SK-N-MC (cell line): ENCODE measurements at places on chromosomes 4 and X.

DNA sequence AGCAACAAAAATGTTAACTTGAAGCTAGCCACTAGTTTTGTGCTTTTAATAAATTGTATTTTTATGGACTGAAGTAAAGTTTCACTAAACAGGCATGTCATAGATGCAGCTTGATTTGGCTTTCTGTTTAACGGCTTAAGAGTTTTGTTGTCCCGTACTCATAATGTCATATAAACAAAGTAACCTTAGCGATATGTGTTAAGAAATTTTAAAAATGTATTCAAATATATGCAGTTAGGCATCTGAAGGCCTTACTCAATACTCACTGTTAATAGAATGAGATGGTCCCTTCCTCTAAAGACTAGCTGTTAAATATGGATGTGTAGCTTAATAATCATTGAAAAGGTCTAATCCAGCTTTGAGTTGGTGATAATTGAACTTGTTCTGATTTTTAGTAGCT is 1.0 kb upstream of the SCLT1 start:
- DNase-seq, result no peak

DNA sequence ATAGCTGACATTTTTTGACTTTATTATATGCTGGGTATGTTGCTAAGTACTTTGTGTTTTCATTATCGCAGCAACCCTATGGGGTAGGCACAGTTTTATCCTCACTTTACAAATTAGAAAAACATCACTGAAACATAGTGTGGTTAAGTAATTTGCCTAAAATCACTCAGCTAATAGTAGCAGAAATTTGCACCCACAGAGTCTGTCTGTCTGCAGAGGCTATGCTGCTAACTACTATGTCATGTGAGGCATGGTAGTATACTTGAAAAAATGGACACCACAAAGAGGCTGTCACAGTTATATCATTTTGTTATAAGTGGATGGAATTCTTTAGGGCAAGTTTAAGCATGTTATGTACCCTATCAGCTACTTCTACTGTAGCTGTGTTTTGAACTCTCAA is 69.0 kb downstream of the STAG2 start:
- DNase-seq, result no peak

GRCh38 chr4:67091673-67092072 is 453.6 kb downstream of the CENPC start:
- no peak for DNase-seq

DNA sequence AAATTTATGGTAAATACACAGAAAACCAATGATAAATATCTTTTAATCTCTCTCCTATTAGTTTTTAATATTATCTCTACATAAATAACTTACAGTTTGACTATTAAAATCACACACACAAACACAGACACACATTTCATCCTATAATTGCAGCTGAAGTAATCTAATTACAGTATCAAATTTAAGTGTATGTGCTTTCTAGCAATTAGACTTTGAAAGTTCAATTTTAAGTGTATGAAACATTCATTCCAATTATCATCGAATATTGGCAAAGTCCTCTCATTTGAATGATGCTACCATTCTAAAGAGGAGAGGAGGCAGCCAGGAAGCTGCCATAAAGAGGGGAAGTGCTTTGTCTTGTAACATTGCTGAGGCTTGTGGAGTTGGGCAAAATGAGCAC is 221.2 kb upstream of the PABPC4L start:
- DNase-seq, result no peak

GRCh38 chr4:40363382-40363920 is 28.3 kb downstream of the CHRNA9 start:
- DNase-seq, result no peak

DNA sequence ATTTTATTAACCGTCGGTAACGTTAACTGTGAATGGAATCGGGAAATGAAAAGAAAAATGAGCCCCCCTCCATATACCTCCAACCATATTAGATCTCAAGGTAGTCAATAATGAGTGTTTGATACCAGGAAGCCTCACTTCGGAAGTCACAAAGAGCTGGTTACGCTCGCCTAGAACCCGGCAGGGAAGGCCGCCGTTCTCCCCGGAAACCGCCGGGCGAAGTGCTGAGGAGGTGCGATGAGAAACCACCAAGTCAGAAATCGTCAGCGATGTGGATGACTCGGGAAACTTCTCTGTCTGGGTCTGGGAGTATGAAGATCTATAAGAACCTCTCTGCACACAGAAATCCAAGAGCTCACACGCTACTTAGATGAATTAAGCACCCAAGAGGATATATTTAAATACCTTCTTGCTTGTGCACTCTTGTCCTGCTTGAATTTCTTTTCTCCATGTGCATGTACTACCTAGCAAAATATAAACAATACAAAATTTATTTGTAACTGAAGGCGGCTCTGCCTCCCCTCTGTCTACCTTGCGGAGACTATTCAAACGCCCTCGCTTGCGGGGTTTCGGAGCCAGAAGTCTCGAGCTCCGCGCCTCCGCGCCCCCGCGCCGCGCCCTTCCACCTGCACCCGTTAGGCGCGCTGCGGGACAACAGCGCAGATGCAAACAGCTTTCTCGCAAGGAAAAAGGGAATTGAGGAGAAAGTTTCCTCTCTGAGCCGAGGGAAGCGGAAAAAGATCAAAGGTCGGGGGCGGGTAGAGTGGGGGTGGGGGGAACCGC is 17.8 kb downstream of the NKX6-1 start:
- DNase-seq, result no peak

- DNase-seq, result no peak
Observed at GRCh38 chrX:8803326-8803725, 2.1 kb upstream of the FAM9A start.

DNA sequence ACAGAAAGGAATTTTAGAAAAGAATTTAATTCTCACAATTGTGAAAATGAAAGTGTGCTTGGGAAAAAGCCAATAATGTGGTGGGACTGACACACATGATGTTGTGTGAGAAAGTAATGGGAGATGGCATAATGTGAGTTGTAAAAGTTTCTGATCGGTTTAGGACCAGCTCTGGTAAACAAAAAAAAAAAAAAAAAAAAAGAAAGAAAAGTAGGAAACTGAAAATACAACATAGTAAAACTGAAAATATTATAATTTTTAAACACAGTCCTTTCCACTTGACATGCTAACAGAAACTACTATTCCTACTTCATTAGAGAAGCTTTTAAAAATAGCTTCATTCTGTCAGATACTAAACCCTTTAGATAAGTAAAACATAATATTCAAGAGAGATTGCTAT is 28.2 kb downstream of the RAP1GDS1 start:
- no peak for DNase-seq

DNA sequence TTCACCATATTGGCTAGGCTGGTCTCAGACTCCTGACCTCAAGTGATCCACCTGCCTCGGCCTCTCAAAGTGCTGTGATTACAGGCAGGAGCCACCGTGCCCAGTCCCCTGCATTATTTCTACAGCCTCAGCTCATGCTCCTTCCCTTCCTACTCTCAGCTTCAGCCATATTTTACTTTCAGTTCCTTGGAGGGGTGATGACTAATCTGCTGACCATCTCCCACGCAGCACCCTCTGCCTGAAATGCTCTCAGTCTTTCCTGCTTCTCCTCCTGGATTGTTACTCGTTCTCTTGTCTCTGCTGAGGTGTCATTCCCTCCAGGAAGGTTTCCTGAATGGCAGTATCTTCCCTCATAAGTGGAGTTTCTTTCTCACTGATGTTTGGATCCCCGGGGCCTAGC is 63.3 kb downstream of the MOSPD2 start:
- DNase-seq, result no peak

DNA sequence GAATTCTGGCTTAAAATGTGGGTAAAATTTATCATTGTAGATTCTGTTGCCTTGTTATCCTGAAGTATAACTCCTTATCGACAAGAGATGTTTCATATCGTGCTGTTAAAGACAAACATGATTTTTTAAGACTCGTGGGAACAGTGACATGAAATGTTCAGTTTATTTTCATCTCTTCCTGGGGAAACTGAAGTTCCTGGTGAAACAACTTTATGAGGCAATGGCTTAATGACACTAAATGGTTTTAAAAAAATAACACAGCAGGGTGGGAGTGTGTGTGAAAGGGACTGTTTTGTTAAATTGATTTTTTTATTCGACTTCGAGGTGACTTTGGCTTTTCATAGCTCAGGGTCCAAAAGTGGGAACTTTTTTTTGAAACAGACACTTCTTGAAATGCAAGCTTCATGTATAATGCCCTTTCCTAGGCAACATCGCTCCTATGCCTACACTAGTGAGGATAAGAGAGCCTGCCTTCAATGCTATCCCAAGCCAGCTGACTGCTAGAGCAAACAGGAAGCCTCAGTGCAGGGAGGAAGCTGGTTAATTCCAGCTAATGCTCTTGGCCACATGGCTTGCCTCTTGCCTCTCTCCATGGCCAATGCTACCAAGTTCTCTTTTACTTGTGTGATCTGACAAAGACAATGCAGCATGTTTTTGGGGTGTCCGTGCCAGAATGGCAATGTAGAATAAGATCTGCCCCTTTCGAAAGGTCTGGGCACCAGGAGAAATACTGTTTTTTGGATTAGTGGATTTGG is 80.9 kb upstream of the PLAC1 start:
- DNase-seq, result no peak

GRCh38 chr4:102693861-102694260 is 66.9 kb downstream of the MANBA start:
- no peak for DNase-seq

DNA sequence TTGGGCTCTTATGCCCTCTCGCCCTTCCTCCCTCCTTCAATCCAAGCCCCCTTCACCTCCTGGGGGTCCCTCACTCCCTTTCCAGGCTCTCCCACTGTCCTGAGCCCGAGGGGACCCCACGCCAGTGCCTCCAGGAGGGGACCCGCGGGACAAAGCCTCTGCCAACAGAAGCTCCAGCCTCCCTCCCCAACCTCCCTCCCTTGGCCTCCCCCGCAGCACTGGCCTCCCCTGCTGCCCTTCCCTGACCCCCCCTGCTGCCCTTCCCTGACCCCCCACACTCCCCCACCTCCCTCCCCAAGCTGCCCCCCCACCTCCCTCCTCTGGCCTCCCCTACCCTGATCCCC is 71.0 kb upstream of the MXD4 start:
- no peak for DNase-seq

- DNase-seq, result no peak
Observed at GRCh38 chrX:45485719-45486118, 285.0 kb upstream of the DIPK2B start.

DNA sequence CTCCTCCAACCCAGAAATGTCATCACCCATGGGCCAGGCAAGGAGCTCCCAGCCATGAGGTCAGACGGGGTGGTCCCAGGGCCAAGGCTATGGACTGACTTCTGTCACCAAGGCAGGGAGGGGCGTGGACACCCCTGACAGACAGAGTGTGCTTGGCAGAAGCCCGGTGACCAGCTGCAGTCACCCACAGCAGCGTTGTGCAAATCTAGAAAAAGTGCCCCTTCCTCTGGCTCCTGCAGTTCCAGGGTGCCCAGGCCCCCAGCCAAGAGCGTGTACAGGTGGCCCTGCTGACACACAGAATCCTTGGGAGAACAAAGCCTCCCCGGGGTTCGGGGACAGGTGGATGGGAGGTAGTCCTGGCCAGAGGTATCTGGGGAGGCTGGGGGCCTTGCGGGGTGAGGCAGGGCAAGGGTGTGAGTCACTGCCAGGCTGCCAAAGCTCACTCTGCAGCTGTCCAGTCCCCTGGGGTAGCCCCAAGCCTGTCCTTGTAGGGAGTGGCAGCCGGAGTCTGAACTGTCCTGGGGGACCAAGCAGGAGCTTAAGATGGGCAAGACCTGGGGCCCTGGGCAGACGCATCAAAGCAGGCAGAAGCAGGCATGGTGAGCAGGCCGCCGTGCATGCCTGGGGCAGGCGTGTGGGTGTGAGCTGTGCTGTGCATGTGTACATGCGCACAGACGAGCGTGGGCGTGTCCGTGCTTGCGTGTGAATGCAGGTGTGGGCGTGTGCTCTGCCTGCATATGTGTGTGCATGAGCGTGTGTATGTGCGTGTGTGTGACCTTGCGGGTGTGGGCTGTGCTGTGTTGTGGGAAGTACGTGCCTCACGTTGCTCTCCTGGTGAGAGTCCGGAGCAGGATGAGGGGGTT is 3.3 kb downstream of the MYL5 start:
- no peak for DNase-seq

DNA sequence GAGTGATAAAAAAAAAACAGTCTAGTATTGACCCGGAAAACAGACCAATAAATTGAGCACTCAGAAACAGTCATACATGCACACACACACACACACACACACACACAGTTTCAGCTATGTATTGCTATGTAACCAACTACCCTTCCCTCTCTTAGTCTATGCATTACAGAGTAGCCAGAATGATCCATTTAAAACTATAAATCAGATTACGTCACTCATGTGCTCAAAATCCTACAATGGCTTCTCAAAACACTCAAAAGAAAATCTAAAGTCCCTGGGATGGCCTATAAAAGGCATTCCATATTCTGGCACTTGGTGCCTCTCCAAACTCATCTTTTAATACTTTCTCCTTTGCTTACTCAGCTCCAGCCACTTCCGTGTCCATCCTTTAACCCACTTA is 46.5 kb upstream of the ZIC3 start:
- DNase-seq, result no peak

DNA sequence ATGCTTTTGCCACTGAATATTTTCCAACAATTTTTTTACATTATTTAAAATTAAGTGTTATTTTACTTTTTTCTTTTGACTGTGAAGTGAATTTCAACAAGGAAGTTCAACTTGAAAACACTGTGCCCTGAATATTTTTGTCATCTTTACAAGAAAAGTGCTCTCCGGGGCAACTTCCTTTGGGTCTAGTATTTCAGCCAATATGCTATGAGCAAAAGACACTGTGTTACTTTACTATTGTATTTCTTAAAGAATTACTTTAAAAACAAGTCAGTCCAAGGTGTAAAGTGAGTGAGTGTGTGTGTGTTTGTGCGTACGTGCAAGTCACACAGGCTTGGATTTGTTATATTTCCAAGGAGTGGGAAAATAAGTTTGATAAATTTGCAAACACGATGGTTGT is 7.6 kb upstream of the USP53 start:
- DNase-seq, result no peak

- no peak for DNase-seq
Observed at GRCh38 chr4:108172231-108172752, 3.6 kb upstream of the LEF1 start.

DNA sequence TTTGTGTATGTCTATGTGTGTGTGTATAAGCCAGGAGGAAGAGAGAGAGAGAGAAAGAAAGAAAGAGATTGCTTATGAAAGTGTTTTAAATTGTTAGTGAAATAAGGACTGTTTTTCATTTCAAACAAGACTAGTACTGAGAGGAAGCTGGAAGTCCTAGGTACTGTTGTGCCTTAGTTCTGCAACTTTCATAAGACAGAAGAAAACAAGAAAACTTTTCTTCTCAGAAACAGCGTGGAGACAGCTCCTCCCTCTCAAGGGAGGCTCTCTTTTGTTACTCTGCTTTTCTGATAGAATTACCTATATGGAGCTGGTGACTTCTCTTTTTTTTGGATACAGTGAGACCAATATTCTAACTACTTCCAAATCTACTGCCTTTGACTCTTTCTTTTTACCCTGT is 62.5 kb downstream of the BANK1 start:
- DNase-seq, result no peak

DNA sequence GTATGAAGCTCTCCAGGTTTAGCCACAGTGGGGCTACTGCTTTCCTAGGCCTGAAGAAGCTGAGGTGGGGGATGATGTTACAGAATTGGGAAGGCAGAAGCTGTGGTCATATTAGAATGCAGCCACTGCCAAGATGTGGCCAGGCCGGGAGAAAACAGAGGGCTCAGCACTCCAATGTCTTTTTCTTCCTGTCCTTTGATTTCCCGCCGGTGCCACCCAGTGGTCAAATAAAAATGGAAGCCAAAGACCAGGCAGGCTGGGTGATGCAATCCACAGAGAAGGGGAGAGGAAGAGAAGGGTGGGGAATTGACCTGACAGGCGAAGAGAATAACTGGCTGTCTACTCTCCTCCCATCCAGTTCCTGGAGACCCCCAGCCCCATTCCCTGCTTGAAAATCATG is 94.9 kb upstream of the SHISA3 start:
- no peak for DNase-seq

GRCh38 chr4:90572996-90573395 is 445.8 kb downstream of the CCSER1 start:
- DNase-seq, result no peak
